ENCODE measurements at places on chromosomes 2 and 18. TPM values are rescaled to one million over a fixed set of nuclear protein-coding genes. Genes with fewer than 3 reads are reported as not detected.

The MOGAT1 gene
- not detected for total RNA-seq

The NGEF gene
- 0.14 TPM for total RNA-seq

GRCh38 chr2:60806988-60807681 is 51.1 kb downstream of the PAPOLG start:
- no peak for DNase-seq

- no peak for DNase-seq
Measured at GRCh38 chr2:37149626-37150322, 7.0 kb downstream of the EIF2AK2 start.
